A673 (cell line): ENCODE measurements at places on chromosomes 1 and 21.

DNA sequence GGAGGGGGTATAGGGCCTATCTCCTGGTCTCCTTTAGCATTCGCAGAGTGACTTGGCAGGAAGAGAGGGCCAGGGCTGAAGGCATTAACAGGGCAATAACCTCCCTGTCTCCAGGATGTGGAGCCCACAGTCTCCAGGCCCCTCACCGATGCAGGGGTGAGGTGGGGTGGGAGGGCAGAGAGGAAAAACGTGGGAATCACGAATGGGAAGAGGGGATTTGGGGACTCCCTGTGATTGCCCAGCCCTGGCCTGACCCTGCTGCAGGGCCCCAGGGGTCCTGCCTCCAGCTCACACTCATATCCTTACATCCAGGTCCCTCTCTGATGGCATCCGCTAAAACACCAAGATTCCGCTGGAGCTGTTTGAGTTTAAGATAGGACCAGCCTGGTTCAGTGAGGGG lies 14.6 kb downstream of the TFAP2E start:
- H3K36me3 ChIP-seq: no peaks in the 10 kb centered on the region
- H3K4me3 ChIP-seq: no peak overlapping the region
- DNase-seq: no peak
- H3K27ac ChIP-seq: no peak overlapping the region

DNA sequence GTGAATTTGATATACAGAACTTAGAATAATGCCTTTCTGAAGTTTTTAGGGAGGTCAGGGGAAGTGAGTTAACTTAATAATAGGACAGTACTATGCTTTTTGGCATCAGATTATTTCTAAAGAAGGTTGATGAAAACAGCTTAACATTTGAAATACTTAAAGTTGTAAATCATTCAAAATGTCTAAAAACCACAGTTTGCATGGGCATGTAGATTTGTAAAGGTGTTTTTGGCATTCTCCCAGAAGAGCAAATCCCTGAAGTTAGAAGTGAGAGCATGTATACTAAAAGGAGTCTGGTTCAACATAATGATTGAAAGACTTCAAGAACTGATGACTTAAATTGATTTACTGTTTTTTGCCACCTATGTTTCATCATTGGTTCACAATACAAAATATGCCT lies 6.7 kb downstream of the DR1 start:
- no peaks in the 10 kb centered on the region for H3K27me3 ChIP-seq
- peaks cover 56% of the 10 kb centered on the region for H3K4me1 ChIP-seq
- peak overlapping the region; percentile 76 for H3K27ac ChIP-seq

GRCh38 chr1:88746916-88747315 lies 62.8 kb downstream of the PKN2 start:
- no peak overlapping the region for H3K4me3 ChIP-seq
- H3K27me3 ChIP-seq: no peaks in the 10 kb centered on the region
- H3K27ac ChIP-seq: no peak overlapping the region
- no peak for DNase-seq
- no peaks in the 10 kb centered on the region for H3K36me3 ChIP-seq

DNA sequence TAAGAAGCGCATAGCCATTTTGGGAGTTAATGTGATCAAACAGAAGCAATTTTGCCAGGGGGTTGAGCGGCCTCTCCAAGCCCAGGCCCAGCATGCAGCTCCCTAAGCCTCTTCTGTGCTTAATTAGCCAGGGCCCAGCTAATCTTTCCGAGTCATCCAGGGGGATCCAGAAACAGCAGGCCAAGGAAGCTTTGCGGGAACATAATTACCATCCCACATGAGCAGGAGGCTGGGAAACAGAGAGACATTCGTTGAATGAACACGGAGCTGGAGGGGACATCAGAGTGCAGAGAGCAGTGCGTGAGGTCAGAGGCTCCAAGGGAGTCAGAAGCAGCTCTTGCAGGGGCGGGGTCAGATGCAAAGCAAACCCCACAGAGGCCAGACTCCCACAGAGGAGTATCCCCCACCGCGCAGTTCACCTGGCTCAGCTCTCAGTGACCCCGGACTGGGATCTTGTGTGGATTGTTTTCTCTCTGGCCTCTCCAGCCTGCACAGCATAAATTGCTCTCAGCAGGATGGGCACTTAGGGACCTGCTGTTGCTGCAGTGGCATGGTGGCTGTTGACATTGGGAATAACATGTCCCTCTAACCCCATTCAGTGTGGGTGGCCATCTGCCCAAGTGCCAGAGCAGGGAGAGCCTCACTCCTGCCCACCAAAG lies 657.4 kb downstream of the AJAP1 start:
- DNase-seq: no peak
- H3K4me3 ChIP-seq: no peak overlapping the region
- H3K36me3 ChIP-seq: no peaks in the 10 kb centered on the region
- no peak overlapping the region for H3K27ac ChIP-seq
- H3K4me1 ChIP-seq: no peaks in the 10 kb centered on the region
- peaks cover 4% of the 10 kb centered on the region for H3K27me3 ChIP-seq

- no peaks in the 10 kb centered on the region for H3K36me3 ChIP-seq
- no peak for DNase-seq
- no peak overlapping the region for H3K4me3 ChIP-seq
- H3K27me3 ChIP-seq: no peaks in the 10 kb centered on the region
These were observed 47.1 kb upstream of the ATP1A1 start for GRCh38 chr1:116325922-116326321.

GRCh38 chr1:76402128-76402527 lies 327.6 kb downstream of the ST6GALNAC3 start:
- H3K4me3 ChIP-seq: no peak overlapping the region
- H3K27me3 ChIP-seq: no peaks in the 10 kb centered on the region
- H3K27ac ChIP-seq: no peak overlapping the region
- no peaks in the 10 kb centered on the region for H3K4me1 ChIP-seq

DNA sequence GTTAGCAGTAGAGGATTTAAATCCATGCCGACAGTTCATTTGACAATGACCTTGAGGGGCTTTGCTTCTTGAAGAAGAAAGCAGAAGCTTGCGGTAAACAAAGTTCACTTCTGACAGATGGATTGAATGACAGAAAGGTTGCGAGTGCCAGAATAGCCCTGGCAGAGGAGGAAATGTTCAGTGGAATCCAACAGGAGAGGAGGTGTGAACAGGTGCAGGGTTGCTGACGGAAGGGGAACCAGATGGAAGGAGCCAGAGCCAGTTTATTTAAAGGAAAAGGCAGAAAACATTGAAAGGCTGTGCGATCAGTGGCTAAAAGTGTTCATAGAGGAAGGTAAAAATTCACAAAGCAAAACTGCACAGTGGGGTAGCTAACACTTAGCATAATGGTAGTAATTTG lies 141.0 kb downstream of the SDCCAG8 start:
- no peaks in the 10 kb centered on the region for H3K27me3 ChIP-seq
- H3K4me1 ChIP-seq: no peaks in the 10 kb centered on the region
- H3K4me3 ChIP-seq: no peak overlapping the region
- no peak for DNase-seq
- no peak overlapping the region for H3K27ac ChIP-seq

DNA sequence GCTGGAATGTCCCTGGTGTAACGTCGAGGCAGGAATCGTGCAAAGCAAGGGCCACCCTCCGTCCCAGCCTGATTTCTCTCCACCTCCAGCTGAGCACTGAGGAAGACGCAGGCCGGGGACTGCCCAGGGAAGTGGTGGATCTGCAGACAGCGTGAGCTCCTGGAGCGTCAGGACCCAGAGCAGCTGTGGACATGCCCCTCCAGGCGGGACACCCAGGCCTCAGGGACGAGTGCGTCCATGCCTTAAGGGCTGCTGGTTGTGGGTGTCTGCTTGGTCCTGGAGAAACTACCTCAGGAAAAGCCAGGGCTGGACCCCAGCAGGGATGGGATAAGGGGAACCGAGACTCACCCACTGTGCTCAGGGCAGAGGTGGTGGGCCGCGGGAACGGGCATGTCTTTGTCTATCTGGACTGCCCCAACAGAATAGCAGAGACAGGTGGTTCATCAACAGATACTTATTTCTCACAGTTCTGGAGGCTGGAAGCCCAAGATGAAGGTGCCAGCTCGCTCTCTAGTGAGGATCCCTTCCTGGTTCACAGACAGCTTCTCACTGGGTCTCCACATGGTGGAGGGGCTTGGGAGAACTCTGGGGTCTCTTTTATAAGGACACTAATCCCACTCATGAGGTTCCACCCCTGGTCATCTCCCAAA lies 5.8 kb upstream of the MMEL1 start:
- no peak for DNase-seq
- H3K4me1 ChIP-seq: no peaks in the 10 kb centered on the region
- no peaks in the 10 kb centered on the region for H3K36me3 ChIP-seq
- H3K4me3 ChIP-seq: no peak overlapping the region
- no peak overlapping the region for H3K27ac ChIP-seq

DNA sequence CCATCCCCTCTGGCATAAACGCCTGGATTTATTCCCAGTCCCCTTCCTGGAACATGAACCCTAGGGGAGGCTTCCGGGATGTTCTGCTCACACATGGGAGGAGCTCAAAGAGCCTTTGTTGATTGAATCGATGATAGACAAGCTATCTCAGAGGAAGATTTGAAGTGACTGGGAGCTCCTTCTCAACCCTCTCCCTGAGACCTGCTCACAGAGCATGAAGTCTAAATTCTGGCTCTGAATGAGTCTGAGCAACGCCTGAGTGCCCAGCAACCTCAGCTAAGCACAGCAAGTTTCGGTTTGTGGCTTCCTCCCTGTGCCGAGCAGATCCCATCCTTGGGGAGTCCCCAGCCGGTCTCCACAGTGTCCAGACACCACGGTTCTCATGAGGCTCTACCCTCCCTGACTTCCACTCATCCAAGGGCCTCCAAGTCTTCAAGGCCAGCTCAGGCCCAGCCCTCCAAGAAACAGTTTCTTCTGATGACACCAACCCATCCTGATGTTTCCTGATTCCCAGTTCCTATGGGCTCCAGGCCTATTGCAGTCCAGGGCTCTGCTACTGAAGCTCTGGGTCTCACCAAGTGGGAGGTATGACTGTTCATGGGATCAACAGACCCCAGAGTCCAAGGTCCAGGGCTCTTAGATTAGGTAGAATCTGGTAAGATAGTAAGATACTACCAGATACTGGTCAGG lies 190.8 kb downstream of the DYRK1A start:
- no peak overlapping the region for H3K27ac ChIP-seq
- DNase-seq: no peak
- no peaks in the 10 kb centered on the region for H3K36me3 ChIP-seq
- no peaks in the 10 kb centered on the region for H3K27me3 ChIP-seq
- H3K4me1 ChIP-seq: no peaks in the 10 kb centered on the region

GRCh38 chr1:203572134-203572625 lies 54.5 kb upstream of the ATP2B4 start:
- no peaks in the 10 kb centered on the region for H3K4me1 ChIP-seq
- no peak overlapping the region for H3K4me3 ChIP-seq
- DNase-seq: no peak
- H3K27me3 ChIP-seq: no peaks in the 10 kb centered on the region
- H3K36me3 ChIP-seq: no peaks in the 10 kb centered on the region

DNA sequence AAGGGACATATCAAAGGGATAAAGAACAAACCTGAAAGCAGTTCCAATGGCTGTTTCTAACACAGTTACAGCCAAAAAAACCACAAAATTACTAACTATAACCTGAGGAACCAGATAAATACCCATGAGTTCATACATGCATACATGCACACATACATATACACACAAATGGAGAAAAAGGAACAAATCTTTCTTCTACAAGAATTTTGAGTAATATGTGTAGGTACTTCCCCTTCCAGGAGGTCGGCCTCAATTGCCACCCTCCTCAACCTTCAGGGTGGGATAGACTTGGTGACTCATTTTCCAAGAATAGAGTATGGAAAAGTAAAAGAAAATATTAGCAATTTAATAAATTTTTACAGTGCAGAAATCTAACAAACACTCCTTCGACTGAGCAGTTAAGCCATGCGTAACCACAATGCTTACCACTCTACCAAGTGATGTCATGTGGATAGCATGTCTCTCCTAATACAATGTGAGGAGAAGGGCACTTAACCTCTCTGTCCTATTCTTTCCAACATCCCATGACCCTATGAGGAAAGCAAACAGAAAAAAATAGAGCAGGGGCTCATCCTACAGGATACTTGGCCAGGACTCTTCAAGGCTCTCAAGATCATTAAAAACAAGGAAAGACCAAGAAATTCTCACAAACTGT lies 243.0 kb upstream of the RUNX1 start:
- peaks cover 24% of the 10 kb centered on the region for H3K27me3 ChIP-seq
- no peak overlapping the region for H3K27ac ChIP-seq
- no peaks in the 10 kb centered on the region for H3K4me1 ChIP-seq
- no peaks in the 10 kb centered on the region for H3K36me3 ChIP-seq
- no peak overlapping the region for H3K4me3 ChIP-seq

DNA sequence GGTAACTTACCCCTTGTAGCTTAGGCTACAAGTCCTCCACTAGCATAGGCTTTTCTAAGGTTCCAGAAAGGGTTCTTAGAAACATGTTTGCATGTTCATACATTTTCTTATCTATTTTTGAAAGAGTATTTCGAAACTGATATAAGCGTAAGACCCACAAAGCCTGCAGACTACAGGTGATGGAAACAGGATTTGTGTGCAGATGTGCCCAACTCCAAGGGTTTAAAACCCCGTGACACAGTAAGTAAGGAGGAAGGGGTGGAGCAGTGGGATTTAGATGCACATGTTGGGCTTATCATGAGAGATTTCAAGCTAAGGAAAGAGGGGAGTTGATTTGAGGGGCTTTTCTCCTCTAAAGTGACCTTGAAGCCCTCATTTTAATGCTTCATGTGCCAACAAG lies 164.7 kb downstream of the LTN1 start:
- no peak overlapping the region for H3K27ac ChIP-seq
- H3K4me3 ChIP-seq: no peak overlapping the region
- H3K36me3 ChIP-seq: no peaks in the 10 kb centered on the region
- DNase-seq: no peak
- H3K27me3 ChIP-seq: no peaks in the 10 kb centered on the region
- H3K4me1 ChIP-seq: no peaks in the 10 kb centered on the region

DNA sequence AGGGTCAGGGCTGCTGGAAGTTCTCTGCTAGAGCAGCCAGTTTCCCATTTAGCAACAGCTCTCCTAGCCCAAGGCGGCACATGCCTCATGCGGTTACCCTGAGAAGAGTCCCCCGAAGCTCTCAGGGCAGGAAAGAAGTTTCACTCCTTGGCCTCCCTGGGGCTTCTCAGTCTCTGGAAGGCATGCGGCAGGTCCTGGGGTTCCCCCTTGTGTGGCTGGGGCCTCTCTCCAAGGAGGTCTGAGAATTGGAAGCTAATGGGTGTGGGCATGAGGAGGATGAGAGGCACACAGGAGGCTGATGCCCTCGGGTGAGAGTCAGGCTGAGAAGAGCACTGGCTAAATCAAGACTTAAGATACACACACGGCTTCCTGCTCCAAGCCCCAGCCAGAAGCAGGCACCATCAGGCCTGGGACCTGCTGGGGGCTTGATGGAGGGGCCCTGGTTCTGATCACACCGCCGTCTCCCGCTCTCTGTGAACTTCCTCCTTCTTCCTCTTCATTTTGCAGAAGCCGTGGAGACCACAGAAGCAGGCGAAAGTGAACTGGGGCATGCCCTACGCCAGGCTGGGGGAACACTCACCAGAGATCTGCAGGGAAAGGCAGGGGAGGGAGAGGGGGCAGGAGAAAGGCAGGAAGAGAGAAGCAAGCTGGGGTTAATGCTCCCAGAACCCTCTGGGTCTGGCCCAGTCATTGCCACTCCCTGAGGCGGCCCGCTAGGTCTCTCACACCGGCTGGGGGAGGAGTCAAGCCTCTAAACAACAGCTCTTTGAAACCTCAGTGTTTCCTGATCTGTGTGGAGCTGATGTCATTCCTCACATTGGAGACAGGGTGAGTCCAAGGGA lies 15.1 kb downstream of the BLACAT1 start:
- H3K4me1 ChIP-seq: peaks cover 71% of the 10 kb centered on the region
- H3K27ac ChIP-seq: peak overlapping the region; percentile 64
- no peaks in the 10 kb centered on the region for H3K36me3 ChIP-seq
- no peaks in the 10 kb centered on the region for H3K27me3 ChIP-seq
- H3K4me3 ChIP-seq: no peak overlapping the region

- DNase-seq: no peak
- no peak overlapping the region for H3K27ac ChIP-seq
- H3K27me3 ChIP-seq: no peaks in the 10 kb centered on the region
- H3K36me3 ChIP-seq: no peaks in the 10 kb centered on the region
These were observed 82.6 kb downstream of the ATF6 start for GRCh38 chr1:161848676-161849075.
